Hepatic stellate cell (primary cell): ENCODE measurements at places on chromosomes 1 and 21.

- DNase-seq: no peak
Observed at GRCh38 chr1:25503551-25504426, 39.6 kb upstream of the LDLRAP1 start.

- DNase-seq: peak; percentile 74
Observed at GRCh38 chr1:211591980-211592493, 13.1 kb upstream of the SLC30A1 start.

DNA sequence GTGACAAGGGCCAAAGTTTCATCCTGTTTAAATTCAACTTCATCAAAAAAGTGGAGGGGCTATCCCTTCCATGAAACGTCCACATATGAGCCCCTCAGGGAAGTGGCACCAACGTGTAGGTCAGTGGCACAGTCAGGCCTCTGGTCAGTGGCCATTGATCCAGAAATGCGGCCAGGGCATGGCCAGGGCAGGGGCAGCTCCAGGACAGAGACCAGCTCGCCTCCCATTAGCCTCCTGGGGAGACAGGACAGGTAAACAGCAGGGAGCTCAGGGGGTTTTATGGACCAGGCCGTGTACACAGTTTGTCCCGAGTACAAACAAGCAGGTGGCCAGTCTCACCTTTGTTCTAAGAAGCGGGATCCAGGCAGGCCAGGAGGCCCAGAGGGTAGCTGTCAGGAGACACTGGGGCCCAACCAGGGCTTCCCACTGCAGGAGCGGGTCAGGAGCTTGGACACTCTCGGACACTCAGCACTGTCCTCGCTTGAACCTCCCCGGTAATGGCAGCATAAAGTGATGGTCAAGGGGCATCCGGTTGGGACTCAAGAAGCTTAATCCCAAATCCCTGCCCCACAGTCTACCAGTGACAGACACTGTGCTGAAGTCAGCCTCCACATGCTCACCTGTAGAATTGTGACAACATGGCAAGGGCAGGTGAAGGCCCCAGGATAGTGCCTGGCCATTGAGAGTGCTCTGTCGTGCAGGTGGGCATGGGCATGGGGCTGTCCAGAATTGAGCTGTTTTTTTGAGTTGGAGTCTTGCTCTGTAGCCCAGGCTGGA, 144.1 kb upstream of the ERRFI1 start:
- no peak for DNase-seq

DNA sequence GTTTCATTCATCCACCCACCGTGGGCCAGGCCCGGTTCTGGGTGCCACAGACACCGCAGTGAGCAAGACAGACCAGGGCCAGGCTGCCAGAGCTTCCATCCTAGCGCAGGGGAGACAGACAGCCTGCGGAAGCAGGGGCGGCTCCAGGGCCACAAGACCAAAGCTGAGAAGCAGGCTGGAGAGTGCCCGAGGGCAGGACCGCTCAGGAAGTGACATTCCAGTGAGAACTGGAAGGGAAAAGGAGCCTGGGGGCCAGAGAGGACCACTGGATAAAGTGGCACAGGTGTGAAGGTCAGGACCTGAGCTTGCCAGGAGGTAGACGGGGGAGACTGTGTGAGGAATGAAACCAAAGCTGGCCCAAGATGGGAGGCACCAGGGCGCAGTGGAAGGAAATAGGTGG, 59.5 kb upstream of the EFHD2 start:
- no peak for DNase-seq

DNA sequence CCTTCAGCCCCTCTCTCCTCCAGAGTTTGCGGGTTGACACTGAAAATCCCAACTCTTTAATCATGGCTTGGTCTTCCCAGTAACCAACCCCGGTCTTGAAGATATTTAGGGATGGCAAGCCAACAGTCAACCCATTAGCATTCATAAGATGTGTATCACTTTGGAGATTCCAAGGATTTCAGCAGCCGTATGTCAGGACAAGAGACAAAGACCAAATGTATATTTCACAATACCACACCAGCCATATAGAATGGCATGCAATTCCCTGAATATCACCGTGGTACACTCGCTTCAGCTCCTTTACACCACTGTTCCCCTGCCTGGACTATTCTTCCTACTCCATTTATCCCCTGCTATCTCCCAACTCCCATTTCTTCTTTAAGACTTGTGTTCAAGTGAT, 109.2 kb downstream of the CSMD2 start:
- no peak for DNase-seq

- DNase-seq: no peak
Observed at GRCh38 chr1:180168786-180169639, 14.3 kb downstream of the QSOX1 start.
